Omental fat pad (tissue), 4 donors: ENCODE measurements at places on chromosomes 11 and 22. TPM values are rescaled to one million over a fixed set of nuclear protein-coding genes. Genes with fewer than 3 reads are reported as not detected.

GRCh38 chr11:11464555-11464954 lies 111.5 kb upstream of the CSNK2A3 start:
- no peak for DNase-seq

GRCh38 chr11:6658647-6659046 lies 3.0 kb upstream of the DCHS1 start:
- DNase-seq: no peak

GRCh38 chr22:26529345-26529744 lies 17.1 kb upstream of the TFIP11 start:
- DNase-seq: no peak

GRCh38 chr22:22462813-22463567 lies 45.6 kb downstream of the ZNF280B start:
- no peak for DNase-seq

GRCh38 chr11:87722756-87723565 lies 452.3 kb downstream of the RAB38 start:
- DNase-seq: no peak

GRCh38 chr11:62449451-62449851 lies 30.6 kb downstream of the SCGB1A1 start:
- no peak for DNase-seq

- DNase-seq: no peak
Measured at GRCh38 chr11:92657226-92657625, 312.2 kb upstream of the MTNR1B start.

- DNase-seq: no peak
Measured at GRCh38 chr11:67434395-67434881, 3.0 kb downstream of the PTPRCAP start.

DNA sequence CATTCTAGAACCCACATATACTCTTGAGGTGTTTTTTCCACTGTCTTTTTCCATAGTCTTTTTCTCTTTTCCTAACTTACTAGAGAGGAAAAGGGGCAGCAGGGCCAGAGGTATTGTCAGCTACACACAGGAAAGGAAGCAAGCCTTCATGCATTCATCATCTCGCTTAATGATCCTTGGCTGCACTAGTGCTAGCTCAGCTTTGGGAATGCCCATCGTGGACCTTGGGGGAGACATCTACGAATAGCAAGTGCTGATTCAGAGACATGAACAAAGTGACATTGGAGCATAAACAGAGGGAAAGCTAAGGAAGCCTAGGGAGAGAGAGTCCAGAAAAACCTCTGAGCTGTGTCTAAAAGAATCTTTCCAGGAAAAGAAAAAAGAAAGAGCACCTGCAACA lies 466.3 kb upstream of the ARHGAP42 start:
- no peak for DNase-seq

DNA sequence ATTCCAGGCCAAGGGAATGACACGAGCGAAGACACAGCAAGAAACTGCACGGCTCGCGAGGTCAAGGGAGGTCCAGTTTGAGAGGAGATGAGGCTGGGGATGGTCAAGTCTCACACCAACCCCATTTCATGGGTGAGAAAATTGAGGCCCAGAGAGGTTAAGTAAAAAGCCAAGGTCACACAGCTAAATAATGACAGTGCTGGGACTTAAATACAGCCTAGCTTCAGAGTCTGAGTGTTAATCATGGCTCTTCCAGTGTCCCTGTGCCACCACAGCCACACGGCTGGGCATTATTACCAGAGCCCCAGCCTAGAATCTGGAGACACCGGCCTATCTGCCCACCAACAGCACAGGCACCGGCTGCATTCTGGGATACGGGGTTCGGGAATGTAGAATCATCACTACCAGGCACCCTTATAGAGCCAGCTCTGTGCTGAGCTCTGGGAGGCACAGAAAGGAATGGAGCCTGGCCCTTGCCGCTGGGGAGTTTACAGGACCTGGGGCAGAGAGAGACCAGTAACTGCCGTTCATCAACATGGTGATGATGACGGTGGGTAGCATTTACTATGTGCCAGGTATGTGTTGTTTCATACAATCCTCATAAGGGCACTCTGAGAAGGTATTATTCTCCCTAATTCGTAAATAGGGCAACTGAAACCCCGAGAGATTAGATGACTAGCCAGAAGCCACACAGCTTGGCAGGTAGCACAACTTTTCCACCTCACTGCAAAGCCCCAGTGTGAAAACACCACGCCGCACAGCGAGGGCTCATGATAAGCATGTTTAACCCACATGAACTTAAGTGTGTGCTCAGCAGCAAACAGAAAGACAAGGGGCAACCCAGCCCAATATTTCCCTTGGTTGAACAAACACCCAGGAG lies 51.8 kb downstream of the CD6 start:
- DNase-seq: no peak

GRCh38 chr11:60915248-60915914 lies 1.4 kb downstream of the TMEM109 start:
- no peak for DNase-seq

The PLEKHA7 gene
- 49.3 TPM for total RNA-seq

The RAD9A gene
- 9.7 TPM for total RNA-seq

The PRR33 gene
- total RNA-seq: not detected

The CCDC89 gene
- total RNA-seq: 0.60 TPM

The RBM4B gene
- total RNA-seq: 13.9 TPM

The CECR2 gene
- total RNA-seq: 0.65 TPM

The MISFA gene
- not detected for total RNA-seq
